Activated naive CD8-positive, alpha-beta T cell treated with anti-CD3 and anti-CD28 coated beads for 36 hours (primary cell): ENCODE measurements at places on chromosomes 2 and 18. TPM values are rescaled to one million over a fixed set of nuclear protein-coding genes. Genes with fewer than 3 reads are reported as not detected.

UXS1 gene
- total RNA-seq = 44.5 TPM

NTSR2 gene
- total RNA-seq = not detected

CNTNAP5 gene
- total RNA-seq = not detected

- DNase-seq = no peak
Measured at GRCh38 chr2:70144443-70145143, 46.2 kb downstream of the C2orf42 start.

GRCh38 chr2:6913415-6914157, 3.6 kb upstream of the RNF144A start:
- DNase-seq = peak; percentile 56

GRCh38 chr2:228318218-228318617, 136.7 kb upstream of the SPHKAP start:
- no peak for DNase-seq

- DNase-seq = no peak
Measured at GRCh38 chr2:45403036-45403435, 208.0 kb downstream of the SRBD1 start.
